ENCODE measurements at places on chromosomes 11 and 22. TPM values are rescaled to one million over a fixed set of nuclear protein-coding genes. Genes with fewer than 3 reads are reported as not detected.

Gene FIBIN
- total RNA-seq = 5.3 TPM

Gene CD3D
- total RNA-seq = 2.8 TPM

Gene TYR
- total RNA-seq = not detected

Gene ASPHD2
- total RNA-seq = 1.7 TPM

Gene ARHGEF17
- 22.1 TPM for total RNA-seq

Gene HORMAD2
- total RNA-seq = not detected

Gene PPFIA1
- total RNA-seq = 38.3 TPM

Gene CYP2D6
- 0.54 TPM for total RNA-seq

Gene C11orf87
- total RNA-seq = 0.11 TPM

Gene GPR152
- not detected for total RNA-seq

Gene DSCAML1
- total RNA-seq = 0.50 TPM

DNA sequence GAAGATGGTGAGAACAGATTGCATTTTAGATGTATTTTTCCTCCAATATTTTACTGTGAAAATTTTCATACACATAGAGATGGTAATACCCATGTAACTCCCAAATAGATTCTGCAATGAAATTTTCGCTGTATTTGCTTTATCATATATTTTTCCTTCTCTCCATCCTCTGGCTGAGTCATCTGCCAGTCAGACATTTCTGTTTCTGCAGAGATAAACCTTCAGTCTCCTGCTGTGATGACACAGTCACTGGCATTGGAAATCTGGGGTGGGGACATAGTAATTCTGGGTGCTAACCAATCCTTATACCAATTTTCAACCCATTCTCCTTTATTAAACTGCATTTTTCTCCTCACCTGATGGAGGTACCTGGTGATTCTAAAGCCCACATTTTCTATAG is 33.7 kb downstream of the SVIP start:
- no peak for DNase-seq

- DNase-seq = no peak
These were observed 20.1 kb upstream of the SYTL2 start for GRCh38 chr11:85831050-85831449.

DNA sequence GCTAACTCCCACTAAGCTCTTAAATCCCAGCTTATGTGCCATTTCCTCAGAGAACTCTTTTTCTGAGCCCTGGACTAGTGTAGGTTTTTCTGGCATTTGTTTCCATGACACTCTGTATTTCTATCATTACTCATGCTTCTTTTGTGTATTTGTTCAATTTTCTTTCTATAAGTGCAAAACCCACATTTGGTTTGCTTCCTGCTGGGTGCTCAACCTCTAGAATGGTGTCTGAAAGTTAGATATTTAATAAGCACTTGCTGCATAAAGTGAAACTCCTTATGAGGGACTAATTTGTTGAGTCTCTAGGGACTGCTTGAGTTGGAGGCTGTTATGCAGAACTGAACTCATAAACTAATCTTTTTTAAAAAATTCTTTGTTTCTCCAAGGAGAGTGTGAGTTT is 68.6 kb downstream of the SYT9 start:
- DNase-seq = no peak

GRCh38 chr11:116457336-116458007 is 315.3 kb downstream of the BUD13 start:
- DNase-seq = no peak

DNA sequence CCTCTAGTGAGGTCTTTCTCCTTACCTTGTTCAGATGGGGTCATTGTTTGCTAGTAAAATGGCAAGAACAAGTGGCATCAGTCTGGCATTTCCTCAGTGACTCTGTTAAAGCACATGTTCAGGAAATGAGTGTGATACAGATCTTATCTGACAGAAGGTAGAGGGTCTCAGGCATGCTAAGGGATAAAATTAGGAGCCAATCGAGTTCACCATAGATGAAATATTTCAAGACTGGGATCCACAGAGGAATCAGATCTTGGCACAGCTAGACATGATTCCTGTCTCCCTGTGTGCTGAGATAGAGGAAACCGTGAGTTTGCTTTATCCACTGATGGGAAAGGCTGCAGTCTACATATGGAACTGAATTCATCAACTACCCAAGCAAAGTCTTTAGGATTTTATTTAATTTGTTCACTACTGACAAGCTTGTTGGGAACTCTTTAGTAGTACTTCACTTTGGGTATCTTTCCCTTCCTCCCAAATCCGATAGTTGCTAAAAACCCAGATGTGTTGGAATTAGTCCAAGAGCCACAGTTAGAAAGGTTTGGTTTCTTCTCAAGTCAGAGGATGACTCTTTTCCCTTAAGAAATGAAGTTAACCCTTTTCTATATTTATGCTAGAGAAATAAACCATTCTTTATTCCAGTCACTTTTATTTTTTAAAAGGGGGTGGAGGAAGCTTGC is 18.4 kb downstream of the FAM118B start:
- DNase-seq = no peak

DNA sequence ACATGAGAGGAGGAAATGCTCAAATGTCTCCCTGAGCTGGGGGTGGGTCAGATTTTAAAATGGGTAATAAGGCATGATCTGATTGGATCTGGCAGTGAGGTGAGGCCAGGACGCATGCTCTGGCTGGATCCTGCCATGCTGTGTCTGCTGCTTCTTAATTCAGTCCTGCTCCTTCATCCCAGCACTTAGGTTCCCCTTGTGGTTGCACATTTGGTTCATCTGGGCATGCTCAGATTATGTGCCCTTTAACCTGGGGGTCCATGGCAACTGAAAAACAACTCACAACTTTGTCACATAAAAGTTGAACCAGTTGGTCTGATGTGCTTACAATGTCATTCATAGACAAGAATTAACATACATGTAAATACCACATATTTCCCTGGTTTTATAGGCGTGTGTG is 67.9 kb downstream of the PIWIL4 start:
- no peak for DNase-seq

DNA sequence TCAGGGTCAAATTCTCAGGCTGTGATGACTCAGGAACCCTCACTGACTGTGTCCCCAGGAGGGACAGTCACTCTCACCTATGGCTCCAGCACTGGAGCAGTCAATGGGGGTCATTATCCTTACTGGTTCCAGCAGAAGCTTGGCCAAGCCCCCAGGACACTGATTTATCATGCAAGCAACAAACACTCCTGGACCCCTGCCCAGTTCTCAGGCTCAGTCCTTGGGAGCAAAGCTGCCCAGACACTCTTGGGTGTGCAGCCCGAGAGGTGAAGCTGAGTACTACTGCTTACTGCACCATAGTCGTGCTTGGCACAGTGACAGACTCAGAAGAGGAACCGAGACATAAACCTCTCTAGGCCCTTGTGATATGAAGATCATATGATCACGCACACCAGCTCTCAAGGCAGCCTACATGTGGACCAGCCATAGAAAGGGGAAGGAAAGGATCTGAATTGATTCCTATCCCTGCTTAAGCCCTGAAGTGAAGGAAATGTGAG is 58.2 kb downstream of the ZNF280B start:
- DNase-seq = peak; percentile 76

GRCh38 chr11:104549019-104549418 is 349.2 kb downstream of the CASP12 start:
- no peak for DNase-seq

GRCh38 chr22:39593066-39593930 is 22.7 kb downstream of the CACNA1I start:
- DNase-seq = peak; percentile 87

- no peak for DNase-seq
These were observed 35.3 kb upstream of the ARHGAP20 start for GRCh38 chr11:110747531-110747930.

- DNase-seq = no peak
These were observed 725.0 kb downstream of the ETS1 start for GRCh38 chr11:127862406-127862805.

DNA sequence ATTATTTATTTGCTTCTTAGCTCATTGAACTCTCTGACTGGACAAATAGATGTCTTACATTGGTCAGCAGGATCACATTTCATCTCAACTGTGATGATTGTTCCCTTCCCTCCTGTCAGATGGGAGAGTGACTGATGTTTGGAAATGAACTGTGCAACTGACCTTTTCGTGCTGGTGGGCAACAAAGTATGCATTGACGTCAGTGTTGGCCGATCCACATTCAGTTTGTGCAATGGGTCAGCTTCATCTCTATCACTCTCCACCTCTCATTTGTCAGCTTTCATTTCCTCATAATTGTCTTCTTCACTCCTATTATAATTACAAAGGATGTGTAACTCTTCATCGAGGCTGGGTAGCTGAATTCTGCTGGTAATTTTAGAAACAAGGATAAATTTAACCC is 71.3 kb downstream of the PPP2R1B start:
- peak; percentile 43 for DNase-seq

DNA sequence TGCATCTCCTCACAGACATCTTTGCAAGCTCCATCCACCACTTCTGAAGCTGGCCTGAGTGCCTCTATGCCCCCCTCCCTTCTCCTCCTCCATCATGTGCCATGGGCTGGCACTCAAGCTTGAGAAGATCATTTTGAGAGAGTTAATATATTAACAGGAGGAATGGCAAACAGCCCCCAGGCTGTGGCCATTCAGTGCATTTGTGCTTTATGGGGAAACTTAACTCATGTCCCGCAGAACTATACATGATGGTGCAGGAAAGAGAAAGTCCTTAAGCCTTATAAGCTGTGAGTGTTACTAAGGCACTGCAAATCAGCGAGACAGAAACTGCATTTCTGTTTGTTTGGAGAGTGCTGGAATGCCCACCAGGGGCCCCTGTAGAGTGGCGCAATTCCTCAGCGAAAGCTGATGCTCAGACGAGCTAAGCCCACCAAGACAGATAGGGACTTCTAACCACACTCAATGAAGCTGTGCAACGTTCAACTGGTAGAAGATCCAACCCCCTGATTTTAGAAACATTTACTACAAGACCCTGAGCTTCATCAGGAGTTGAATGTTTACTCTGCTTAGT is 26.8 kb upstream of the PHLDA2 start:
- DNase-seq = no peak

DNA sequence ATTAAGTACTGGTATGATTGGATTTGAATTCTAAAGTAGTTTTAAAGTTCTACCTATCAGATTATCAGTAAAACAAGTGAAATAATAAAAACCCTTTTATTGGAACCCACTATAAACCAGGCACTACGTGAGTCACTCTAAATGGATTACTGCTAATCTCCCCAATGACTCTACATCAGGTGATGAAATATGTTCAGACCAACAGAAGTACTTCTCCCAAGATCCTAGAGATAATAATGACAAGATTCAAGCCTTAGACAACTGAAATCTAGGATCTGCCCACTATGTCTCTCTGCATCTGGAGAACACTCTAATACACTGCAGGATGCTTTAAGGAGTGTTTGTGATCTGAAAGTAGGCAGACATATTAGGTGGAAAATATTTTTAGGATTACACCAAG is 652.1 kb upstream of the CHORDC1 start:
- no peak for DNase-seq

GRCh38 chr11:4138497-4138896 is 43.9 kb downstream of the RRM1 start:
- no peak for DNase-seq

DNA sequence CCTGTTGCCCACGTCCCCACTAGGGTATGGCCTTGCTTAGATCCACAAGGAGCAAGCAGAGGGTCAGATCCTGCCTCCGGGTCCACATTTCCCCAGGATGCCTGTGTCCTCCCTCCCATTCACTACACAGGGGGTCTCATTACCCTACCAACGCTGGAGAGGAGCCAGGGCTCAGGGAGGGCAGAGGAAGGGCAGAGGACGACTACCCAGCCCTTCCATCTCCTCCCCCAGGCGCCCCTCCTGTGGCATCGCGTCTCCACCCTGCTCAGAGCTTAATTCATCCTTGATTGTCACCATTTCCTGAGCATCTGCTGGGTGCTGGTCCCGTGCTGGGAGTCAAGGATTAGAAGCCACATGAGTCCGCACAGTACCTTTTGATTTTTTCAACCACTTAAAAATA is 5.0 kb downstream of the NFAM1 start:
- DNase-seq = no peak

DNA sequence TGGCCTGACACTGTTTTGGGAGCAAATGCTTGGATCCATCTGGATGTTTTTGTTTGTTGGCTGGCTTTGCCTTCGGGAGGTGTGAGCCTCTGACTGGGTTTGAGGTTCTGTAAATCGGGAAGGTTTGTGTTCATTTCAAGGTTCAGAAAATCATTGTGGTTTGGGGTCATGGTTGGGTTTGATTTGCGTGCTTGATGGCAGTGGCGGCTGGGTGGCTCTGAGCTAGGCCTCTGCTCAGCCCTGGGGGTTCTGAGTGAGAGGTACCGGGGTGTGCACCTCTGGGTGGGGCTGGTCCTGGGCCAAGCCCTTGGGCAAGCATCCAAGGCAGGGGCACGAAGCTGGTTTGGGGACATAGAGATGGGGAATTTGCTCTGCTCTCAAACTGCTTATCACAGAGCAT is 37.0 kb upstream of the ALX4 start:
- DNase-seq = no peak

DNA sequence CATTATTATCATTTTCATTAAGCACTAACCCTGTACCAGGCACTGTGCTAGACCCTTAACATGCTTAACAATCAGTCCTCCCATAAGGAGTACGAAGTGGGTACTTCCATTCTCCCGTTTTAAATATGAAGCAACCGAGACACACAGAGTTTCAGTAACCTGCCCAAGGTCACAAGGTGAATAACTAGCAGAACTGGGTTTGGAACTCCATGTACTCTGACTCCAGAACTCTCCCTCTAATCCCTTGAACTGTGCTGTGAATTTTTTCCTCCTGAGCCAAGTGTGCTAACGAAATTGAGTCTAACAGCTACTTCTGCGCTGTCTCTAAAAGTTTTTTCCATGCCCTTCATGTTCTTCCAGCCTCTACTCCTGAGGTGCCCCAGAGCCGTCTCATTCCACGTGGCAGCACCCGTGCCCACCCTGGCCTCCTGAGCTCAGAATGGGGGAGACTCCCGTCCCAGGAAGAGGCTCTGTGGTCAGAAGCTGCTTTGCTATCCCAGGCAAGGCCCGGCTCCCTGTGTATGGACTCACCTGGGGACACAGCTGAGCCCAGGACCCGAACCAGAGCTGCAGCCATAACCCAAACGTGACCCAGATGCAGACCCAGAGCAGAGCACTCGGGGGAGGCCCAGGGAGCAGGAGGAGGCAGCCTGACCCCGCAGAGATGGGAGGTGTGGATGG is 8.6 kb upstream of the TRIM29 start:
- no peak for DNase-seq

GRCh38 chr11:102639656-102640055 is 14.5 kb upstream of the MMP20 start:
- no peak for DNase-seq

DNA sequence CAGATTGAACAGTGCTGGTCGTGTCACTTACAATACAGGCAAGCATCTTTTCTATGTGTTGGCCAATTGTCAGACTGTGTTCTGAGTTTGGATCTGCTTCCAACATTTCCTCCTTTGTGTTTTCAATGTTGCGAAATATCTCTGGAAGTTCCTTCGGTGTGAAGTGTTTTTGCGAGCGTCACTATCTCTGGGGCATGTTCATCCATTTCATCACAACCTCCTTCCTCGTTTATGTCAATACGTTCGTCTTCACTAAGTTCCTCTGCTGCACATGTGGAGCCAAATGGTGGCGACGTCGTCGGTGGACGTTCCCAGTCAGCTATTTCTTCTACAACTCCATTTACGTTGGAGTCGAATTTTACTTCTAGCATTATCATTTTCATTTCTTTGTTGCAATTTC is 100.2 kb upstream of the LMO1 start:
- no peak for DNase-seq

GRCh38 chr22:50526834-50527801 is 1.7 kb upstream of the SCO2 start:
- peak; percentile 67 for DNase-seq
